ENCODE measurements at places on chromosomes 2 and 18. TPM values are rescaled to one million over a fixed set of nuclear protein-coding genes. Genes with fewer than 3 reads are reported as not detected.

RUFY4 gene
- total RNA-seq = not detected

DYTN gene
- not detected for total RNA-seq

UGT1A3 gene
- 67.1 TPM for total RNA-seq

DNA sequence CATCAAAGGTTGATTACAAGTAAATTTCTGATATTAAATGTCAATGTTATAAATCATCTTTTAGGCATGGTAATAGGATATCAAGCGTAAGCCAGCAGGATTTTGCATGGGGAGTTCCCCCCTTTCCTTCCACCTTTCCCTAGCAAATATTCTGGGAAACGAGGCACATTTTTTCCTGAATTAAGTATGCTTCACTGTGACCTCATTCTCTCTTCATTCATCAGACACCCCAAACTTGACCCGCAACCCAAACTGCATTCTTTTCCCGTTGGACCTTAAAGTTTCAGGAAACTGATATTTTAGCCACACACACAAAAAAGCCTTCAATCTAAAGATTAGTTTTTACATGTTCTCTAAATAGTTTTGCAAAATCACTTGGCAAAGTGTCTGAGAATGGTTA is 214.5 kb upstream of the CTAGE1 start:
- no peak for DNase-seq

DNA sequence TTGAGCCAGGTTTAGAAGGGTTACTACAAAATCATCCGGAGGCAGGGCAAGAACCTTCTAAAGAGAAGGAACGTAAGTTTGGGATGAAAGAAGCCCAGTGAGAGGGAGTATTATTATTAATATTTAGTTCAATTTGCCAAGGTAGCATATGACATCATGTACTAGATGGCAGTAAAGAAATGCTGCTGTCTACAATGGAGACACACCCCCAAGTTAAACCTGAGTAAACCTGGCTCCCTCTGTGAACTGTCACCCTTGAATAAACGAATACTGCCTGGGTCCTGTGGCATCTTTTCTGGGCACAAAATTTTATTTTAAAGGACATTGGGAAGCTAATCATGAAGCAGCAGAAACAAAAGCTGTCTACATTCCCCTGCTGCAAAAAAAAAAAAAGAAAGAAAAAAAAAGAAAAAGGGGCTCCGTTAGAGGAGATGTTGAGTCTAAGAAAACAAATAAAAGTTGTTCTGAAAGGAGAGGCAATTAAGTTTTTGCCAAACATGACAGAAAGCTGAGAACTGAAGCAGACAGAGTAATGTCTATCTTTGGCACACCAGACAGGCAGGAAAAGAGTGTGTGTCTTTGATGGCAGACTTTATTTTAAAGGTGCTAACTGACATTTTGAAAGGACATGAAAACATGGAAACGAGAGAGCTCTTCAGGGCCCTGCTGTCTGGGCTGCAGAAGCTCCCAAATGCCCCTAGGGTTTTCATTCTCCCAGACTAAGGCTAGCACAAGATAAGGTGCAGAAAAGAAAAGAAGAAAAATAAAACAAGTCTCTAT is 557.7 kb upstream of the CHAC2 start:
- no peak for DNase-seq

- no peak for DNase-seq
Observed at GRCh38 chr2:3634596-3635121, 23.3 kb upstream of the ALLC start.

DNA sequence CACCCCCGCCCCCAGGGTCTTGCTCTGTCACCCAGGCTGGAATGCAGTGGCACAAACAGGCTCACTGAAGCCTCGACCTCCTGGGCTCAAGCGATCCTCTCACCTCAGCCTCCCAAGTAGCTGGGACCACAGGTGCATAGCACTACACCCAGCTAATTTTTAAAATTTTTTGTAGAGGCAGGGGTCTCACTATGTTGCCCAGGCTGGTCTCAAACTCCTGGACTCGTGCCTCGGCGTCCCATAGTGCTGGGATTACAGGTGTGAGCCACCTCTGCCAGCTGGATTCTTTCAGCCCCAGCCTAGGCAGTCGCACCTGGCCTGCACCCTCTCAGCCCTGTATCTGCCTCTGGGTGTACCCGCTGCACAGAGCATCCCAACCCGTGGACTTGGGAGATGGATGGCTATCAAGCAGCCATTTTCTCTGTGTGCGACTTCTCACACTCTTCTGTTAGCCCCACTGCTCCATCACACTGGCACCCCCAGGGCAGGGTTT is 166.4 kb upstream of the HAAO start:
- no peak for DNase-seq

GRCh38 chr2:3169106-3169870 is 208.3 kb downstream of the EIPR1 start:
- no peak for DNase-seq

- no peak for DNase-seq
Observed at GRCh38 chr2:24618144-24618543, 127.1 kb downstream of the NCOA1 start.
